ENCODE measurements at places on chromosomes 2 and 18.

DNA sequence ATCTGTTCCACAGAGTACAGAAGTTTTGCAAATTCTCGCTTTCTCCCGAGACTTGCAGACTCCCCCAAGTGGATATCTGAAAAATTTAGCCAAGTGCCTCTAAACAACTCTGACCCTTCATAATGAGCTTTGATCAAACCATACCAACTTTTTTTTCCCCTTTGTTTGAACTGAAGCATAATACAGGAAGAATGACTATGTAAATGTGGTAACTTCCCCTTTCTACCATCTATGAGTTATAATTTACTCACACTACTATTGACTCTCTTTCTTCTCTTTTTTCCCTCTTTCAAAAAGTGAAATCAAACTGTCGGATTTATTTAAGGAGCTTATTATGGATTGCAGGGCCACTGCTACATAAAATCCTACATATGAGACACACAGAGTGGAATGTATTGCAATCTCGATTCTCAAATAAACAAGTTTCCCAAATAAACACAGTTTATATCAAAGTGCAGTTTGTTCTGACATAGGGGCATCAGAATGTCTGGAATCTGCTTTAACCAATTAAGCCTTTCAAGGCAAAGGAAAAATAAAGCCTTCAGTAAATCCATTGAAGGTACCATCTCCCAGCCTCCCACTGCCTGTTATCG lies 1.4 kb upstream of the ZNF804A start:
- DNase-seq: no peak

- DNase-seq: no peak
These were observed 67.6 kb upstream of the ZFP36L2 start for GRCh38 chr2:43293744-43294695.

- DNase-seq: no peak
These were observed 64.1 kb downstream of the SLC66A2 start for GRCh38 chr18:79887181-79888000.

DNA sequence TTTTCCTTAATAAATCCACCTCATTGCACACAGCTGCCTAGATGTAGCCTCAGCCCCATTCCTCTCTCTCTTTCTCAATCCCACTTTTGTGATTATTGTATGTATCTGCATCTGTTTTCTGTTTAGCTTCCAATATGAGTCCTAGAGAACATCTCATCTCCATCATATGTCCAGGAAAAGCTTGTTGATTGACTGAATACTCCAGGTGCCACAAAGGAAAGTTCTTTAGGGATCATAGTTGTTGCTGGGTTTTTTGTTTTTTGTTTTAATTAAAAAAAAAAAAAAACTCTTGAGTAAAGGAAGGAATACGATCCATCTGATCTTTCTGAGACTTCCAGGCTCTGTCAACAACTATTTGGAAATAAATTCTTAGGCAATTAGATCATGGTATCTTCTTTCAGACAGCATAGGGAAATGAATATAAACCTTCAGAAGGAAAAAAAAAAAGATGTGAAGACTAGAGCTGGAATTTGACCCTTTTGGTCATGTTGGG lies 42.5 kb downstream of the KIAA2012 start:
- DNase-seq: no peak

DNA sequence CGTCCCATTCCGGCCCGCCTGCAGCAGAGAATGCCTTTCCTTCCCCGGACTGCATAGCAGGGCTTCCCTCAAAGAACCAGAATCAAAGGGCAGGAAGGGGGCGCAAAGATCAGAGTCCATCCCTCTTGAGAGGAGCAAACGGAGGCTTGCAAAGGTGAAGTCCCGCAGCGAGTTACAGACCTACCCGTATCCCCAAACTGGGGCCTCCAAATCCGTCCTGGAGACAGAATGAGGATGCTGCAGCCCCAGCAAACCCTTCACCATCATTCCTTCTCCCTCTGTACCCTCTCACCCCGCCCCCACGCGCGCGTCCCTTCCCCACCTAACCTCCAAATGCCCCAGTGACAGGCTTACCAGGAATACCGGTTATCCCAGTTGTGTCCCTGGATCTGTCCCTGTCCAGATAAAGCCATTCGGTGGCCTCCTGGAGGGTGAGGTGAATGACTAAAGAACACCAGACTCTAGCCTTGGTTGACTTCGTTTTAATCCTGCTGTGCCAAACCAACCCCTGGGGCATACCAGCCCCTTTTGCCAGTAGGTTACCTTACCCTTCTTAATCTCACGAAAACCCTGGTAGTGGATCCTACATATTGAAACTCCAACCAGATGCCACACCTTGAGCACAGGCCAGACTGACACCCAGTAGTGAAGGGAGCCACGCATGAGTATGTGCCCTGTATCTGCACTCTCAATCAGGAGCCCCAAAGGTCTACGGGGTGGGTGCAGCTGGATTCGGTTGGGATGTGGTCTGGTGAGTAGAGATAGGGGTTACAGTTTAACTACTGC lies 961 bp upstream of the SLC40A1 start:
- DNase-seq: no peak

GRCh38 chr2:176092270-176093144 lies at the start of gene HOXD13:
TSS of gene HOXD13 (plus strand) at chr2:176092721. CDS start at chr2:176092891, 170 bp downstream.
- no peak for DNase-seq

DNA sequence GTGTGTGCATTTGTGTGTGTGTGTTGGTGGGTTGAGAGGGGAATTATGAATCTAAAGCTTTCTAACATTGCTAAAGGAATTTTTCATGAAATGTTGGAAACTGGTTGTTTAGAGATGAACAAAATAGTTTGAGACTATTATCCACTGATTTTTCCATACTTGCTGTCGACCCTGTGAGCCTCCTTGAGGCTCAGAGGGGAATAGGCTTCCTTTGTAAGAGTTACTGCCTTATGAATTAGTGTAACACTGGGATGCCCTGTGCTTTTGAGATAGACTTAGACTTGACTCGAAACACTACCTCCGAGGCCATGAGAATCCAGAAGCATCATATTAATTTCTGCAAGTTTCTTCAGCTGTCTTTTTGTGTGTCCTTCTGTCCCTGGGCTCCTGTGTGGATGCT lies 37.9 kb downstream of the AQP4 start:
- DNase-seq: no peak

- no peak for DNase-seq
These were observed 299.2 kb upstream of the ZSWIM2 start for GRCh38 chr2:187148059-187148714.

DNA sequence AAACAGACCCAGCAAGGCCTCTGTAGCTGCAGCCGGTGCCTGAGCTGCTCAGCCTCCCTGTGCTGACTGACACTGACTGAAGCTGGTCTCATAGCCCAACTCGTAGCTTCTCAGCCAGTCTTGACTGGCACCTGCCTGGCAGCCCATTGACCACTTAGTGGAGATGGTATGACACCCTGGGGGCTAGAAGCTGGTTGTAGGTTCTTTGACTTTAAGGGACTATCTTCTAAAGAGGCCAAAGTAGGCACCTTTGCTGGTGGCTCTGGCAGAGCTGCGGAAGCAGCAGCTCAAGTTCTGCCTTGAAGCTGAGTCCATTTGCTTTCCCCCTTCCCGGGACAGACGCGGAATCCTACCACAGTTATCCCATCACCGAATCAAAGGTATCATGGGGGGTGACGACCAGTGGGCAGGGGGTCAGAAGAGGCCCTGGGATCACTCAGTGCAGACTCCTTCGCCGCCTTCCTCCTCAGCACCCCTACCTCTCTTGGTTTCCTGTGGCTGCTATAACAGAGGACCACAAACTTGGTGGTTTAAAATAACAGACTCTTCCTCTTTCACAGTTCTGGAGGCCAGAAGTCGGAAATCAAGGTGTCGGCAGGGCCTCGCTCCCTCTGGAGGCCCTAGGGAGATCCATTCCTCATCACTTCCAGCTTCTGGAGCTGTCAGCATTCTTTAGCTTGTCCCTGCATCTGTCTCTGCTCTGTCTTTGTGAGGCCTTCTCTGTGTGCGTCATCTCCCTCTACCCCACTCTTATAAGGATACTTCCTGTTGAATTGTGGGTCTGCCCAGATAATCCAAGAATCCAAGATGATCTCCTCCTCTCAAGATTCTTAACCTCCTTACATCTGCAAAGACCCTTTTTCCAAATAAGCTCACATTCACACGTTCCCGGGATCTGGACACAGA lies 13.7 kb upstream of the FOSL2 start:
- DNase-seq: no peak

GRCh38 chr2:1645761-1646476 lies 98.4 kb downstream of the PXDN start:
- DNase-seq: no peak

GRCh38 chr2:102606353-102606752 lies 13.0 kb upstream of the SLC9A2 start:
- no peak for DNase-seq

Data from NCI-H1417 treated with DMSO at 0.1 percent for 48 hours (cell line).